ENCODE measurements at places on chromosomes 16 and 17.

DNA sequence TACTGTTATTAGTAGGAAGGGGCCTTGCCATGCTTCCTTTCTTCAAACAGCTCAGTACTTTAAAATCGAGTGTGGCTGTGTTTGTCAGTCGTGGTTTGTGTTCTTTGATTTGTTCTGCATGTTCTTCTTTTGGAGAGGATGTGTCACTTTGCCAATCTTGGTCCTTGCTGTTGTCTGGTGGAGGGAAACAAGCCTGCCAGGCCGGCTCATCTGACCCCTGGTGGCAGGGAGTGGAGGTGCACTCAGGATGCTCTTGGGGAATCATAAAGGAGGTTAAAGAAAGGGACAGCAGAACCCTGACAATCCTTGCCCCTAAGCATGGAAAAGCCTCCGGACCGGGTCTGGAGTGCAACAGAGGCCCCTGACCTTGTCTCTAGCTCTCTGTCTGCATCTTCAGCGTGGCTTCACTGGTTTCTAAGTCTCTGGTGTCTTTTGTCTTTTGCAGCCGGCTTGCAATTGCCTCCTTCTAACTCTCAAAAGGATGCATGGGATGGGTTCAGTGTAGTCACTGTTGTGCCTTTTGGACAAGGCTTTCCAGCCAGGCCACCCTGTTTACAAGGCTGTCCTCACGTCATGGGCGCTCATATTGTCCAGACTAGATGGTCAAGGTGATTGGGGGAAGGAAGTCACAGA is 135.8 kb downstream of the WWOX start:
- DNase-seq = peak; percentile 72

GRCh38 chr16:47644166-47644565 is 183.0 kb downstream of the PHKB start:
- peak; percentile 67 for DNase-seq

DNA sequence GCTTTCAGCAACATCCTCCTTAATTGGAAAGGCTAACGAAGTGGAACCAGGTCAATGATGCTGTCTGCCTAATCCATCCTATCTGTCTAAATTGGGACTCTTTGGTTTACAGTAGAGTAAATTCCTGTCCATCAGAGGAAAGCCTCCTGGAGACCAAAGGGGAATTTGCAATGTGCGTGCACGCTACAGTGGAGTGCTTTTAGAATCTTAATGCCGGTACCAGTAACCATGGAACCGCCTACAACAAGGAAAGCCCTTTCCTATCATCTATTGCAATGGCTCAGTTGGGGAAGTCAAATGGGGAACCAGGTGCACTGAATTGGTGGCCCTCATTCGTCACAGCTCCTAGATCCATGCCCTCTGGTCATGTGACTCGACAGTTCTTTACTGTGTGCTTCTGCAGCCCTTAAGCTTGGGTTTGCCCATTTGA is 110.1 kb downstream of the XYLT1 start:
- DNase-seq = no peak

DNA sequence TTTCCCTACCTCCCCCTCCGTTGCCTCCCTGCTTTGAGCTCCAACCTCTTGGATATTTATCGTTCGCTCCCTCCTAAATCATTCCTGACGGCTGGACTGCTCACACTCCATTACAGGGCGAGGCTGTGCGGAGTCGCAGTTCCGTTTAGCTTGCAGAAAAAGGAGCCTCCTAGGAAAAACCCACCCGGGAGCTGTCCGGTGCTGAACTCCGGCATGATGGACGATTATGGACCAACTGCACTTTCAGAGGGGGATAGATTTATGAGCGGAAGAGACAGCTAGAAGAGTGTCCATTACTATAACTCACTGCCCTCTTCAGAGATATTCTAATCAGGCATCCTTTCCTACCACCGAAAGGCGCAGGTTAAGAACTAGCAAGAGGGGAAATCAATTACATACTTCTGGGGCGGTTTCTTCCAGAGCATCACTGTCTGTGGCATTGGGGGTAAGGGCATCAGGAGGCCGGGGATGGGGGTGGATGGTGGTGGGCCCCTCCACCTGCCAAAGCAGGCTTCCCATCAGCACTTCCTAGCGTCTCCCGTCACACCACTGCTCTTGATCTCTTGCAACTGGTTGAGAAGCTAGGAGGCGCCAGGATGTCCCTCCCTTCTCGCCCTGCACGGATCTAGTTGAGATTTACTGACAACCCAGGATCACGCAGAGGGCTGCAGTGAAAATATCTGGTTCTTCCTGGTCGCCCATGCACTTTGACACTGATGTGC is 251.2 kb downstream of the ENGASE start:
- DNase-seq = peak; percentile 26

- DNase-seq = no peak
Measured at GRCh38 chr17:67765623-67766022, 47.9 kb downstream of the NOL11 start.

DNA sequence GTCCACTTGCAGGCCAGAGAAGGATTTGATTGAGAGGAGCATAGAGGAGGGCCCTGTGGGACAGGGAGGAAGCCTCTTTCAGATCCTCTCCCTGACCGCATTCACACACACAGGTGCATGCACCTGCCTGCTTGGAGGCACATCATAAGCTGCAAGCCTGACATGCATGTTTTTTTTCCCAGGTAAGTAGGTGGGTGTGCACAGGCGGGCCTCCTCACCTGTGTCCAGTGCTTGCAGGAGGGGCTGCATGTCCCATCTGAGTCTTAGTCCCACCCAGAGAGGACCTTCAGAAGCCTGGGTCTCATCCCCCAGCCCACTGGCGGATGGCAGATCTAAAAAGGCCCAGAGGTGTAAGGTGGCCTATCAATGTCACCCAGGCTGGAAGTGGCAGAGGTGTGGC is 130.8 kb downstream of the TMEM132E start:
- no peak for DNase-seq
